ENCODE measurements at places on chromosomes 6 and 20. TPM values are rescaled to one million over a fixed set of nuclear protein-coding genes. Genes with fewer than 3 reads are reported as not detected.

MEP1A gene
- not detected for total RNA-seq

SOBP gene
- total RNA-seq: 3.3 TPM

- H3K36me3 ChIP-seq: no peaks in the 10 kb centered on the region
- H3K4me1 ChIP-seq: peaks cover 29% of the 10 kb centered on the region
- no peak for DNase-seq
Observed at GRCh38 chr6:45513843-45514242, 136.1 kb upstream of the SUPT3H start.

- no peaks in the 10 kb centered on the region for H3K36me3 ChIP-seq
- no peak overlapping the region for H3K4me3 ChIP-seq
- no peak for DNase-seq
Observed at GRCh38 chr6:153673225-153673624, 365.8 kb upstream of the OPRM1 start.

GRCh38 chr6:135474362-135474761 is 23.2 kb downstream of the AHI1 start:
- DNase-seq: no peak
- H3K4me1 ChIP-seq: no peaks in the 10 kb centered on the region
- no peak overlapping the region for H3K27ac ChIP-seq
- no peaks in the 10 kb centered on the region for H3K36me3 ChIP-seq

- DNase-seq: peak; percentile 45
- peaks cover 40% of the 10 kb centered on the region for H3K4me1 ChIP-seq
- H3K27ac ChIP-seq: no peak overlapping the region
- no peaks in the 10 kb centered on the region for H3K36me3 ChIP-seq
- no peaks in the 10 kb centered on the region for H3K27me3 ChIP-seq
Observed at GRCh38 chr6:45483501-45483900, 105.8 kb upstream of the SUPT3H start.

DNA sequence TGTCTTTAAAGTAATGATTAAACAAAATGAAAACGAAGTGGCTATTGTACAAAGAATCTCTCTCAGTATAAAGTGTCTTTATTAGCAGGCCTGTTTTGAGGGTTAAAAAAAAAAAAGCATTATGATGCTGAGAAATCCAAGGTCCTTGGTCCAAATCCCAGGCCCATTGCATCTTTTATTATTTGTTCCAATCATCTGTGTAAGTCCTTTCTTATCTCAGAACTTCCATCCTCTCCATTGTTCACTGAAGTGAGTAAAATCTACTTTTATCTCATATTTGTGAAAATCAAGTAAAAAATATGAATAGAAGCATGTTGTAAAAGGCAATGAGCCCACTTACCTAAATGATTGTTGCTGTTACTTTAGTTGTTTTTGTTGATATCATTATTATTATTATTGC is 499.1 kb upstream of the JAG1 start:
- DNase-seq: no peak
- H3K27me3 ChIP-seq: no peaks in the 10 kb centered on the region

- DNase-seq: no peak
- no peak within 1 kb of the TSS for H3K27ac ChIP-seq
- no peaks in the 10 kb centered on the region for H3K27me3 ChIP-seq
- H3K4me1 ChIP-seq: no peaks in the 10 kb centered on the region
- no peak within 1 kb of the TSS for H3K4me3 ChIP-seq
- no peaks in the 10 kb centered on the region for H3K36me3 ChIP-seq
Observed at GRCh38 chr20:57620274-57620990, at the start of gene ZBP1. ZBP1 (minus strand) TSS chr20:57620426; CDS start chr20:57620295, 131 bp downstream.

- no peak overlapping the region for H3K27ac ChIP-seq
- H3K36me3 ChIP-seq: no peaks in the 10 kb centered on the region
- H3K27me3 ChIP-seq: no peaks in the 10 kb centered on the region
Observed at GRCh38 chr6:134703206-134703605, 246.7 kb downstream of the ALDH8A1 start.

GRCh38 chr20:2606507-2607006 is 45.9 kb upstream of the NOP56 start:
- H3K4me1 ChIP-seq: no peaks in the 10 kb centered on the region
- H3K27me3 ChIP-seq: no peaks in the 10 kb centered on the region
- no peak for DNase-seq
- H3K27ac ChIP-seq: no peak overlapping the region

GRCh38 chr20:32110727-32111126 is 1.2 kb downstream of the TM9SF4 start:
- peaks cover 6% of the 10 kb centered on the region for H3K4me1 ChIP-seq
- peak overlapping the region; percentile 70 for H3K4me3 ChIP-seq
- no peak for DNase-seq

- H3K27me3 ChIP-seq: no peaks in the 10 kb centered on the region
- H3K27ac ChIP-seq: no peak overlapping the region
- H3K4me3 ChIP-seq: no peak overlapping the region
Observed at GRCh38 chr6:162845972-162846371, 118.2 kb downstream of the PACRG start.
